Epithelial cell of proximal tubule (primary cell): ENCODE measurements at places on chromosomes 2 and 18.
A peak's percentile ranks its signal among the peaks of the same experiment; 100 is the strongest.

- DNase-seq = no peak
Measured at GRCh38 chr2:80126596-80127189, 177.9 kb downstream of the LRRTM1 start.

- no peak for DNase-seq
Measured at GRCh38 chr2:23505984-23506380, 121.0 kb downstream of the KLHL29 start.

GRCh38 chr2:9217838-9218770 is 11.5 kb downstream of the ASAP2 start:
- no peak for DNase-seq

DNA sequence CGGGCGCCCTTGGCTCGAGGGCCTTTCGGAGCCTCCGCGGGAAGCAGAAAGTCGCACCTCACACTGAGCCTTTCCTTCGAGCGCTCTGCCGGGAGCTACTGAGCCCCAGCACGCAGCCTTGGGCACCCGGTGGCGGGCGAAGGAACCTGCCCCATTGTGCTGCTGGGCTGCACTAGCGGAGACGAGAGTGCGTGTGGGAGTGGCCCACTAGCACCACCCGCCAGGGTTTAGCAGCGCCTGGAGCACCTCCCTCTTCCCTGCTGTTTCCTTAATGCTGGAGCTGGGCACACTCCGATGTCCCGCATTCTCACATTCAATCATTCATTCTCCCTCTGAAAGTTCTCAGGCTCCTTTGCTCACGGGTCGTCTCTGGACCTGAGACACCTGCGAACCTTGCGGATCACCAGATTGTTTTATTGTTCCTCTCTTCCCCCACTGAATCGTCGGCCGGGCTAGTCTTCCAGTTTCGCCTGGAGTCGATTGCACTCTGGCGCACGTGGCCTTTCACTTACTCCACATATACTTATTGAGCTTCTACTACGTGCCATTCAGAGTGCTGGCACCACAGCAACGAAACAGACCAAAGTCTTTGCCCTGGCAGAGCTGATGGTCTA is 8.5 kb upstream of the PAX3 start:
- no peak for DNase-seq

GRCh38 chr18:1037776-1038175 is 133.1 kb downstream of the ADCYAP1 start:
- no peak for DNase-seq

GRCh38 chr2:177753682-177754491 is 318.7 kb downstream of the PDE11A start:
- DNase-seq = peak; percentile 10

DNA sequence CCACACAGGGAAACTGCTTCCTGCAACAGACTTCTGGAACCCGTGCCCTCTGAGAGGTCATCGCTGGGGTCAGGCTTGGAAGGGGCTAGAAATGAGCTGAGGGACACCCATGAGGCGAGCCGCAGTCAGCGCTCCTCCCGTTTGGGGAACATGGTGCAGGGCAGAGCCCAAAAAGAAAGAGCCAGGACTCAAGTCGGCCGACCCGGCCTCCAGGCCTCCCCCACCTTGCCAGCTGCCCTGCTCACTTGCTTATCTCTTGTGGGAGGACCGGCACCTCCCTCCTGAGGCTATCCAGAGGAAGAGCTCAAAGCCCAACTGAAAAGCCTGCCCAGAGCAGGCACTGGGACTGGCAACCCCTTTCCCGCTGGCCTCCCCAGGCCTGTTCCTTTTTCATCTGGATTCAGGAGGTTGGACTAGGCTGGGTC is 43.6 kb downstream of the SCTR start:
- no peak for DNase-seq

GRCh38 chr2:136215449-136215848 is 97.5 kb upstream of the CXCR4 start:
- no peak for DNase-seq

- no peak for DNase-seq
Measured at GRCh38 chr18:71287268-71287667, 998.4 kb downstream of the SOCS6 start.

DNA sequence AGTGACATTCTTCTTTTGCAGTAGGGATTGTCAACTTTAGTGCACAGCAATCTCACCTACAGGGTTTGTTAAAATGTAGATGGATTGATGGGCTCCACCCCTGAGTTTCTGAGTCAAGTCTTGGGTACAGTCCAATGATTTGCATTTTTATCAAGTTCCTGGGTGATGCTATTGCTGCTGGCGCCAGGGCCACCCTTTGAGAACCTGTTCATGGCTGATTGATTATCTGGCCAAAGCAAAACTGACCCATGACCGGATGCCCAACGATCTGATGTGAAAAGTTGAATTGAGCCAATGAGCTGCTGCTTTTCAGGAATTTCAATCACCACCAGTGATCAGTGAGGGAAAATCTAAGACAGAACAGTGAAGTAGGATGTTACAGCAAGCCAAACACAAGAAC is 675.3 kb downstream of the TMEM182 start:
- DNase-seq = peak; percentile 61

GRCh38 chr18:76668546-76668945 is 153.8 kb upstream of the ZNF236 start:
- no peak for DNase-seq

DNA sequence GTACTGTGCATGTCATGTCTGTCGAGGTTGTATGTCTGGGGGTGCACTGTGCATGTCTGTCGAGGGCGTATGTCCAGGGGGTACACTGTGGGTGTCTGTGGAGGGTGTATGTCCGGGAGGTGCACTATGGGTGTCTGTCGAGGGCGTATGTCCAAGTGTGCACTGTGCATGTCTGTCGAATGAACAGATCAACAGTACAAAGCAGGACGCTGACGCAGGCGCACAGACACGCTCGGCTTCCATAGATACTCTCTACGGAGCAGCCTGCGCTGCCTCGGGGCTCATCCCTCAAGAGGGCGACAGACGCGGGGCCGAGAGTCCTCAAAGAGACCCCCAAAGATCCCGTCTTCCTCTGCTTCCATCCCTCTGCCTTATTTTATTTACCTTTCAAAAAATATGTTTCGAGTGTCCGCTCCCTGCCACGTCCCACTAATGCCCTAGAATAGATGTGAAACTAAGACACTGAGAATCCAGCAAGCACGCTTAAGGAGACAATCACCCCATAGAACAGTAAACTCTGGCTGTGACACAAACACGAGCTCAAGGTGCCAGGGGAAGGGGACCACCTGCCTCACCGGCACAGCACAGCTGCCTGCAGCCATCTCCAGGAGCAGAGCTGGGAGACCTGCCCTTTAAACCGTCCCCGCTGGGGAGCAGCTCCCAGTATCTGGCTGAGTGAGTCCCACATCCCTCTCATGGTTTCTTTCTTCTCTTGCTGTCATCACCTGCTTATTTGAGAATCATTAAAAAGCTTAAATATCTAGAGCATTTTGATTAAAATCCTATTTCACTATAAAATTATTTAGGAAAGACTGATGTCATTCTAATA is 250.5 kb upstream of the MYT1L start:
- no peak for DNase-seq

DNA sequence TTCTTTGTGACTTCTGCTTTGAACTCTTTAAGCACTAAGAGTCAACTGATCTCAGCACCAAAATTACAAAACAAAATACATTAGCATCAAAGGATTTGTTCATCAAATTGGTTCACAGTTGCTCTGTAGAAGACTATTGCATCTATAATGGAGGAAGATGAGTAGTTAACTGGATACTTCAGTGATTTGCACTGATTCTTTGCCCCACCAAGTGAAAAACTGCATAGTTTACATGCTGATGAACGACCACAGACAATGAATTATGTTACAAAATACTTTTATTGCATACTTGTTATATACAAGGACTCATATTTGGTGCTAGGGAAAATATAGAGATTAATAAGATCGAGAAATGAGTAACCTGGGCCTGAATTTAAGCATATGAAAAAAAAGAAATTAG is 107.2 kb downstream of the SCG2 start:
- no peak for DNase-seq

GRCh38 chr2:137947728-137948336 is 16.4 kb upstream of the HNMT start:
- no peak for DNase-seq

DNA sequence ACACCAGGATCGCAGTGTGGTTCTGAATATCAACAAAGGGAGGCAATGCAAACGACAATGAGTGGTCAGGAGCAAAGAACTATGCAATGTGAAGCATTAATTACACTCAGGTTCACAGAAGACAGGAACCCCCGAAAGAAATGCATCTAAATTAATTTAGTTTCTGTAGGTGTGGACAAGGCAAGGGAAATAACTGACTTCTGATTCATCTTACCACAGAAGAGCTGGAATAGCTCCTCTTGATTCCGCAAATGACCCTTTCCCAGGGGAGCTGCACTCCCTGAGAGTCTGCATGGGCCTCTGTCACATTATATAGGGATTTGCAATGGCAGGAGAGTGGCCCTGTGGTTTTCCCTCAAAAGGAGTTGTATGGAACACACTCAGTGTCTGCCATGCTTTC is 263.9 kb upstream of the APCDD1 start:
- DNase-seq = no peak

GRCh38 chr2:74691929-74692328 is 37.9 kb downstream of the SEMA4F start:
- DNase-seq = no peak

GRCh38 chr18:78611201-78611800 is 368.3 kb upstream of the SALL3 start:
- DNase-seq = no peak
